ENCODE measurements at places on chromosomes 3 and 15. TPM values are rescaled to one million over a fixed set of nuclear protein-coding genes. Genes with fewer than 3 reads are reported as not detected.

- DNase-seq = peak; percentile 60
Measured at GRCh38 chr3:45608885-45609284, 14.3 kb downstream of the LIMD1 start.

IMPG2 gene
- total RNA-seq = 0.65 TPM

DNA sequence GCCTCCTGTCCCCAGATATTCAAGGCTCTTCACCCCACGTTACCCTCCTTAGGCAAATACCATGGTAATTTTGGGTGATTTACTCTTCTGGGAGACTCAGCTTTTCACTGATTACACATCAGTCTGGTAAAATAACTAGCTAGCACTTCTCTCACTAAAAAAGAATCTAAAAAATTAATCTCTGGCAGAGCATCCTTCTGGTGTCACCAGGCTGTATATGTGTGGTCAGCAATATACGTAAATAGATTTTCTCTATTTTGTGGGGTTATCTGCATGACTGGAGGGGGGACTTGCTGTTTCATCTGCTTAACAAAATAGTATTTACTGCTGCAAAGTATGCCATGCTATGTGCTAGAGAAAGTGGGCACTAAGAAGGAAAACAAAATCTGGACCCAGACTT lies 45.1 kb downstream of the LRRC28 start:
- no peak for DNase-seq

GRCh38 chr3:154421083-154421482 lies 8.9 kb downstream of the GPR149 start:
- DNase-seq = peak; percentile 3

DNA sequence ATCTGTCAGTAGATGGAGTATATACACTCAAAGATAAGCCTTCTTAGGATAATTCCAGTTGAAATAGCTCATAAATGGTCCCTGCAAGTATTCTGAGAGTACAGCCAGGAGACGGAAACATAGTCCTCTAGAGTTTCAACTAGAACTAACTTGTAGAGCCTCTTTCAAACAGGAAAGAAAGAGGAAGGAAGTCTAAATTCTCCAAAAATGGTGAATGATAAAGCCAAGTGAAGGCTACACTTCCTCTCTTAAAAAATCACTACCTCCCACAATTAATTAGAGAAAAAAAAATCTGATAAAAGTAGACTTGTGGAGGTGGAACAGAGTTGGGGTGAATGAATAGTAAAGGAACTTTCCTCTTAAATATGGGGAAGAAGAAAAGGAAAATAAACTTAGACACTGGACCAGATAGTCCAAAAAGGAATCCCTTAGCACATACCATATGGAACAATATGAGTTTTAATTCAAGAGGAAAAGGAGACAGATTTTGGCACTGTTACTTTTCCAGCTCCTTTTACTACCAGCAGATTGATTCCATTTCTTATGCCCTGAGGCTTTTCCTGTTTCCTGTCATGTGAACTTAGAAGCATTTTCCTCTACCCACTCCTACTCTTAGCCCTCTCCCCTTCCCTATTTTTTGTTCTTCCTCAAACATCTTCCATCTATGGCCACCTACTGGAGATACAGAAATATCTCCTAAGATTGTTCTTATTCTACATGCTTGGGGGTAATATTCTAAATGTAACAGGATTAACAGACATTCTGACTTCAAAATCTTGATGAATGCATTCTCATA lies 207.6 kb downstream of the CHST2 start:
- DNase-seq = no peak

DNA sequence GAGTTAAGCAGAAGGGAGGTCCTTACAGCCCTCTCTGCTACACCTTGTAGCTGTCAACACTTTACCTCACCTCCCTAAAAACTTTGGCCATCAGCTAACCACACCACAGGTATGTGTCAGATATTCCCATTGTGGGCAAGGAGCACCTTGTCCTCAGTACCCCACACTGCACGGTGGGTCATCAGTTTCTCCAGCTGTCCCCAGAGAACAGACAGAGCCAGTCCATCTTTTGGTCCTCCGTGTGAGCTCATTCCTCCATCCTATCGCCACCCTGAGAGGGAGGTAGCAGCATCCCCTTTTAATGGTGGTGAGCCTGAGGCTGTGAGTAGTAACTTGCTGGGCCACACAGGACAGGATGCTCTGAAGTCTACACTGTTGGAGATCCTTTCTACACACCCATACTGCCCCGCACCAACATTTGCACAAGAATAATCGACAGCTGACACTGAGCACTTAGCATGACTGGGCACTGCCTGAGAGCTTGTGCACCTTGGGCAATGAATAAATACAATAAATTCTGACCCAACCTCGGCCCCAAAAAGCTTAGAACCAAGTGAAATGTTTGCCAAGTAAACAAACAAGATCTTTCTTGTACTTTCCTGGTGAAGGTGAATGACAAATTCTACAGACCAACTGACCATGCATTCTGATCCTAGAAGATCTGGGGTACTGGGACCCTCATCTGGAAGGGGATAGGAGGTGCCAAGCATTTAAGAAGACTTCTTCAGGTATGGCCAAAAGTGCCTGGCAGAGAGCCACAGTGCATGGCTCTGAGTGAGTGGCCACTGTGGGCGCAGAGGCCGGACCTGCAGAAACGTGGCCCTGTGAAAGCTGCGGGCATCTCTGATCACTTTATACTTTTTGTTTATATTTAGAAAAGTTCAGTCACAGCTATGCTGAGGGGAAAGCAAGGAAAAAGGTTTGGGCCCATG lies 6.9 kb downstream of the CHCHD4 start:
- no peak for DNase-seq

GRCh38 chr3:131960324-131960723 lies 74.5 kb downstream of the CPNE4 start:
- DNase-seq = peak; percentile 40

DNA sequence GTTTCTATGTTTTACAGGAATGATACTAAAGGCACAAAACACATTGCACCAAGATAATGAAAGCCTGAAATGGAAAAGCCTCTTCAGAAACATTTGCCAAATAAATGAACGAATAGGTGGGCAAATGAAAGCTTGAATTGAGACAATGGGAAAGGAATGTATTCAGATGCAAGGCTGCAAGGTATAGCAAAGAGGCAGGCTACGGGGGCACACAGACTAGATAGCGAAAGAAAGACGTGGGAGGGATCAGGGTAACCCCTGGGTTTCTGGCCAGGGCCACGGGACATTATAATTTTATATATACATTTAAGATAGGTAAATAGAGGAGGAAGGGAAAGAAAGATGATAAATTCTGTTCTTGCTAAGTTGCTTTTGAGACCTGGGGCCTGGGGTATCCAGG lies 95.9 kb upstream of the NLGN1 start:
- DNase-seq = no peak

- DNase-seq = no peak
Measured at GRCh38 chr3:127211118-127212060, 18.5 kb downstream of the PRR23E start.

DNA sequence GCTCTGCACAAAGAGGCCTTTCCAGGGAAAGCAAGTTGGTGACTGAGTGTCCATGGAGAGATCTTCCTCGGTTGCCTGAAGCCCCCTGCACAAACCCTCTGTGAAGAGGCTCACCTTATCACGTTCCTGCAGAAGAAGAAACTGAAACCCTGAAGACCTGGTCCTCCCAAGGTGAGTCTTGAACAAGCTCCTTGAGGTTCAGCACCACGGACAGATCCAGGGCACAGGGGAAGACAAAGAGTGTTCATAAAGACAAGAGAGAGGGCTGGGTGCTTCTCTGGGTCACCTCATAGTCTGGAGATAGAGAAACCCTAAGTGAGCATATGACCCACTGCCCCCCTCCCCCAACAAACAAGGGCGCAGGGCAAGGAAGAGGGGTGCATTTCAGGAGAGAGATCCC lies 21.7 kb upstream of the TBC1D21 start:
- peak; percentile 74 for DNase-seq

BCHE gene
- 5.7 TPM for total RNA-seq

Data from fibroblast of the aortic adventitia (primary cell).